ENCODE measurements at places on chromosomes 3 and 15.

- DNase-seq = no peak
Measured at GRCh38 chr3:129386984-129387383, 41.5 kb downstream of the EFCAB12 start.

- no peak for DNase-seq
Measured at GRCh38 chr3:43180027-43180426, 74.1 kb upstream of the POMGNT2 start.

DNA sequence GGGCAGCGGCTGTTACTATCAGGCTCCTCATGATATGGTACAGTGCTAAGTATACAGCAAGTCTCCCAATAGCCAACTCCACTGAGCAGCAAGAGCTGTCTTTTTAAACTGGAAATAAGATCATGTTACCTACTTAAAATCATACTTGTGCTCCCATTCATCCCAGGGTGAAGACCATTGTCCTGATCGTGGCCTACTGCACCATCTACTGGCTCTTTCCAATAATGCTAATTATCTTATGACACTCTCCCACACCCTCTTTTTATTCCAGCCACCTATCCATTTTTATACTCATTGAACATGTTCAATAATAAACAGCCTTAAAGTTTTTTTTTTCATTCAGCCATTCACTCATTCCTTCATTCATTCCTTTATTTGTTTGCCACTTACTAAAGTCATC is 117.7 kb downstream of the GBE1 start:
- no peak for DNase-seq

DNA sequence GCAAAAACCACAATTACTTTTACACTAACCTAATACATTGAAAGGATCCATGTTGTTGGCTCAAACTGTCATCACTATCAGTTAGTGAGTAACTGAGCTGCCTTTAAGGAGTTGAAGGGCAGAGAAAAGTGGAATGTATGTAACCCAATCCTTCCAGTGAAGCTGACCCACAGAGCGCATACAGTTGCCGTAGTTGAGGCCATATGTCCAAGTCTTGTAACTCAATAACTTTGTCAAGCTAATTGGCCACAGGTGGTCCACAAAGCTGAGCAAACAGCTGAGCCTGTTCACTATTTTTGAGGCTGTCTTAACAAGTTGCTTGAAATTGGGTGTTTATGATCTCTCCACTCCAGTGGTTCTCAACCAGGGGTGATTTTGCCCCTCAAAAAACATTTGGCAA is 169.0 kb upstream of the SLC24A5 start:
- DNase-seq = no peak

DNA sequence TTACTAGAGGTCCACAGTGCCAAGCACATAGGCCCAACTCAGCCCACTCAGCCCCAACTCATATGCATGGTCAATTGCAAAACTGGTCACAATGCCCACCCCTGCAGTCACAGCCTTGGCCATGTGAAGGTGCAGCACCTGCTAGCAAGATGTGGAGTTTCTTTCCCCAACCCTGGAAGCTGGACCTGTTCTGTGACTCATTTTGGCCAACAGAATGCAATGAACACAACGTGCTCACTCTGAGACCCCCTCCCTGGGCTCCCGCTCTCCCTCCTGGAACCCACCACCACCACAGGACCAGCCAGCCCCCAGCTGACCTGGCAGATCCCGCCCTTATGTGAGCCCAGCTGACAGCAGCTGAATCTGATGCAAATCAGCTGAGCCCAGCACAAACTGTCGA is 34.4 kb downstream of the ALDH1L1 start:
- no peak for DNase-seq

GRCh38 chr3:159273608-159274007 is 471.8 kb downstream of the MFSD1 start:
- DNase-seq = no peak

DNA sequence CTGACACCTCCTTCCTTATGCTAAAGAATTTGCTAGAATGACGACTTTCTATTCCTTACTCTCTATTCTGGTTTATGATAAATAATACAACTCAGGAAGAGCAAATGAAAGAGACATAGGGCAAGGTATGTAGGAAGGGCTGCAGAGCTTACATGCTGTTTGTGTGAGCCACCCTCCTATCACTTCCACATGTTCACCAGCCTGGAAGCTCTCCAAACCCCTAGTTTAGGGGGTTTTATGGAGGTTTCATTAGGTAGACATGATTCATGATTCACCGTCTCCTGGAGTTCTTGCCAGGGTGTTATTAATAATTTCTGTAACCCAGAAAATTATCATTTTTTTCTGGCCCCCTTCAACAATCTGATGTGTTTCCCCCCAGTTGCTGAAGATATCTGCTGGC is 172.1 kb upstream of the COL8A1 start:
- DNase-seq = no peak

DNA sequence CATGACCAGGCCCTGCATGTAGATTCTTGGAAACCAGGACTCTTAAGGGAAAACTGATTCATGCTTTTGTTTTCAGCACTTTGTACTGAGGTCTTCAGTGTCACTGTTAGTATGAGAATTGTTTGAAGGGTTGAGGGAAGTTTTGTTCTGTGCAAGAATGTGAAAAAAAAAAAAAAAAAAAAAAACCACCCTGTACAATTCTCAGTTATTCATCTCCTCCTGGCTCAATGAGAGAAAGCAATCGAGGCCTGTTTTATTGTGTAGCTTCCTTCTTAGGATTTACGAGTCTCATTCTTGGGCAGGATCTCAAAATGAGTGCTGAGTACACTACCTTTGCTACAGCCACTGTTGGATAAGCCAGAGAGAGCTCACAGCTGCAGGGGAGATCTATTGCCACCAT is 469.5 kb downstream of the CNTN4 start:
- no peak for DNase-seq

Data from NCI-H2029 (cell line).